ENCODE measurements at places on chromosomes 3 and 15.

DNA sequence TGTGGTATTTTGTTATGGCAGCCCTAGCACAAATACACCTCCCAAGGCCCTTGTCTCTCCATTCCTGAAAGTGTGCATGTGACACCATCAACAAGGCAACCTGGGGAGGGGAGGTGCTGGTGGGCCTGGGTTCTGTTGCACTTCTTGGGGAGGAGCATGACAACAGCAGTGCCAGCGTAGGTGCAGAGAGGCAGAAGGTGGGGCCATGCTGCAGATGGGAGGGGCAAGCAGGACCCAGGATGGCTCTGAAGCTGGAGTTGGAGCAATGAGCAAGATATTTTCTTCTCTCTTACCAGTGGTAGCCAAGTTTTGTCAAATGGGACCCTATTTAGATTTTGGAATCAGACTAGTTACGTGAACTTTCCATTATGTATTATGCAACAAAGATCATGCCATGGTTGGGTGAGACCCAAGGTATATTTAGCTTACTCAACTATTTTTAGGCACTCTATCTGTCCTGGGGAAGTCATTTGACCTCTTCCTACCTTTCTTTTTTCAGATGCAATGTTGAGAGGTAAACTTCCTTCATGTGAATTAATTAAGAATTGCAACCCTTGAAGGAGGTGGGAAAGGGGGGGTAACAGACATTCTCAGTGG, 3.4 kb downstream of the FYCO1 start:
- no peak for DNase-seq

GRCh38 chr15:79431636-79432344, at the start of gene MINAR1:
MINAR1 (plus strand) TSS chr15:79432336; CDS start chr15:79456148, 23,812 bp downstream.
- no peak for DNase-seq

- DNase-seq: no peak
These were observed 156.7 kb downstream of the KLF13 start for GRCh38 chr15:31483053-31483985.

DNA sequence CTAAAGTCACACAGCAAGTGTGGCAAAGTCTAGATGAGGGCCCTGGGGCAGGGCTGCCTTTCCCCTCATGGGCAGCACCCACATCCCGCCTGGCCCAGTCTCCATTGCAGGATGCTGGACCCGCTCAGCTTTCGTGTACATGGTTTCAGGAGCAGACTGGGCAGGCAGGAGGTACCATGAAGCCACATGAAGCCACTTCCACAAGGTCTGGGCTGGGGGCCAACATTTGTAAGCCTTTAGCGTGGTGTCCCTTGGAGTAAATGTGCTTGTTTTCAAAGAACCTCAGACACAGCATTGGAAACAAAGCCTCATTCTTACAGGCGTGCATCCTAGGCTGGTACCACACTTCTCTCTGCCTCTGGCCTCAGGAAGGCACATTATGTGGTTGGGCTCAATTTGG, 34.5 kb downstream of the UMPS start:
- DNase-seq: no peak

- DNase-seq: no peak
These were observed 62.3 kb upstream of the ARHGEF3 start for GRCh38 chr3:56864090-56864489.

- DNase-seq: peak; percentile 75
These were observed 24.3 kb downstream of the ZDHHC19 start for GRCh38 chr3:196186651-196187573.

- DNase-seq: no peak
These were observed 15.5 kb downstream of the ZNF774 start for GRCh38 chr15:90367576-90367975.

DNA sequence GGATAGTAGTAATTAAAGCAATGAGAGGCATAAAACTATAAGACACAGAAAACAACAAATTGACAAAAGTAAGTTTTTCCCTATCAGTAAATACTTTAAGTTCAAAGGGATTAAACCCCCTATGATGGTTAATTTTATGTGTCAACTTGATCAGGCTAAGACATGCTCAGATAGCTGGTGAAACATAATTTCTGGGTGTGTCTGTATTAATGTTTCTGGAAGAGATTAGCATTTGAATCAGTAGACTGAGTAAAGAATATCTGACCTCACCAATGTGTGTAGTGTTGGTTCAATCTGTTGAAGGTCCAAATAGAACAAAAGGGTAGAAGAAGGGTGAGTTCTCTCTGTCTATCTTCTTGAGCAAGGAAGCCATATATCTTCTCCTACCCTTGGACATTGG, 283.3 kb upstream of the GRM7 start:
- no peak for DNase-seq

Measured in NCI-H1436 (cell line).